ENCODE measurements at places on chromosomes 6 and 20. TPM values are rescaled to one million over a fixed set of nuclear protein-coding genes. Genes with fewer than 3 reads are reported as not detected.

DNA sequence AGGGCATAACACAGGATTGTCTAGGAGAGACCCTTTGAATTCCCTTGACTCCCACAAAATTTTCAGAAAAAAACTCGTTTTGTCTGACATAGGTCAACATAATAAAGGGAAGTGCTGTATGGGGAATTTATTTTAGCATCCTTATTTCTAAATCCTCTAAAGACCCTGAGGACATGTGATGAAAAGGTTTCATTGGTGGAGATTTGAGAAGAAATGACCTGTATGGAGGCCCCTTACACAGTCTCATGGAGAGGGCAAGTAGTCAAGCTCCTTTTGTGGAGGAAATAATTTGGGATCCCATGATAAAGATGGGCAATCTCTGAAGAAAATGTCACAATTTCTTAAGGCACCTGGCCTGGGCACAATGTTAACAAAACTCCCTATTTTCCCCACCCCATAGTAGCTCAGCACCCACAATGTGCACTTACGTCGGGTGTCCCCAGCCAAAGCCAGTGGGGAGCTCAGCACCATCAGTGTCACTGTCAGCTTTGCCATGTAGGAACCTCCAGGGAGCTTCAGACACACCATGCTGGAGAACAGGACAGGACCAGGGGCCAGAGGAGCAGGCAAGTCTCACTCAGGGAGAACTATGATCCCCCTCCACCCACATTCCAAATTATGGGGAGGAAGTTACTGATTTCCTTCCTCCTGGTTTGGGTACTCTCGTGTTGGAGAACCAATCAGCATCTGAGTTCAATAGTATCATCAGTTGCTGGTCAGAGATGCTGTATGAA is at the start of gene HLA-DRB5:
HLA-DRB5 (minus strand) TSS at position 591 of the 734 bp plus-strand sequence; CDS start at position 528, 63 bp downstream.
- H3K4me1 ChIP-seq = no peaks in the 10 kb centered on the region
- no peak within 1 kb of the TSS for H3K27ac ChIP-seq
- DNase-seq = no peak
- H3K36me3 ChIP-seq = no peaks in the 10 kb centered on the region
- H3K4me3 ChIP-seq = no peak within 1 kb of the TSS

- no peaks in the 10 kb centered on the region for H3K4me1 ChIP-seq
- no peak overlapping the region for H3K4me3 ChIP-seq
- no peaks in the 10 kb centered on the region for H3K36me3 ChIP-seq
- no peak for DNase-seq
Measured at GRCh38 chr6:126153661-126154060, 167.3 kb downstream of the TRMT11 start.

DNA sequence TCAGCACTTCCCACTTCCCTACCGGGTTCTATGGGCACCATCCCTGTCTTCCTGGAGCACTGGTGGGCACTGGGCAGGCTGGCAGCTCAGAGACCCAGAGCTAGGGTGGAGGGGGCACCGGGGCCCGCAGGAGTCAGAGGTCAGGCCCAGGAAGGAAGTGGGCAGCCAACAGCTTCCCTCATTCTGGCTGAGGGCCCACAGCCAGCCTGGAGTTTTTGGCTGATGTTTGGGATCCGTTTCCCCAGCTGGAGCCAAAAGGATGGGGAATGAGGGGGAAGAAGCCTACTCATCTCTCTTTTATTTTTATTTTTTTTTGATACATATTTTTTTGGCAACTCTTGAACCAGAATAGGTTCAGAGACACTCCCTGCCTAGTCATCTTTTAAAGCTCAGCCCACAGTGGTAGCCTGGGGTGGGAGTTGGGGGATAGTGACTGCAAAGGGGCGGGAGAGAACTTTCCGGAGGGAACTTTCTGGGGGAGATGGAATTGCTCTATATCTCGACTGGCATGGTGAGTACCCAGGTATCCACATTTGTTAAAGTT is 54.2 kb upstream of the MLN start:
- peaks cover 2% of the 10 kb centered on the region for H3K36me3 ChIP-seq
- H3K27me3 ChIP-seq = peaks cover 14% of the 10 kb centered on the region
- no peak for DNase-seq
- no peaks in the 10 kb centered on the region for H3K4me1 ChIP-seq

- H3K27me3 ChIP-seq = no peaks in the 10 kb centered on the region
Measured at GRCh38 chr6:41785689-41786450, 1.6 kb upstream of the TOMM6 start.

- H3K4me3 ChIP-seq = no peak overlapping the region
- H3K27me3 ChIP-seq = no peaks in the 10 kb centered on the region
- no peaks in the 10 kb centered on the region for H3K4me1 ChIP-seq
- no peak for DNase-seq
- H3K27ac ChIP-seq = no peak overlapping the region
Measured at GRCh38 chr6:24145690-24146131, 19.7 kb downstream of the NRSN1 start.

- no peaks in the 10 kb centered on the region for H3K27me3 ChIP-seq
- H3K4me3 ChIP-seq = no peak overlapping the region
- no peak for DNase-seq
- H3K27ac ChIP-seq = peak overlapping the region; percentile 64
- peaks cover 78% of the 10 kb centered on the region for H3K4me1 ChIP-seq
Measured at GRCh38 chr20:17678295-17678694, 3.7 kb downstream of the RRBP1 start.

- no peak for DNase-seq
- no peak overlapping the region for H3K4me3 ChIP-seq
- H3K36me3 ChIP-seq = no peaks in the 10 kb centered on the region
- no peaks in the 10 kb centered on the region for H3K27me3 ChIP-seq
Measured at GRCh38 chr6:3471286-3471685, 14.4 kb upstream of the SLC22A23 start.

DNA sequence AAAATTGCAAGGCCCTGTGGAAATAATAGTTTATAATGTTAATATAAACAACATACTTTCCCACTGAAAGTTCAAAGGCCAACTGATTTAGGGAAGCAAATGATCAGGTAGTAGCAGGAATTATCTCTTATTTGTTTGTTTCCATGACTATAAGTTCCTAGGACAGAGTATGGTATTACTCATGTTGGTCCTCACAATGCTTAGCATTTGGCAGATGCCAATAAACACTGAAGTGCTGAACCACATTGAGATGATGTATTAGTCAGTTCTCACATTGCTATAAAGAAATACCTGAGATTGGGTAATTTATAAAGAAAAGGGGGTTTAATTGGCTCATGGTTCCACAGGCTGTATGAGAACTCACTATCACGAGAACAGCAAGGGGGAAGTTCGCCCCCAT is 129.6 kb upstream of the NUP153 start:
- peaks cover 12% of the 10 kb centered on the region for H3K4me1 ChIP-seq
- no peak for DNase-seq
- no peaks in the 10 kb centered on the region for H3K27me3 ChIP-seq

GRCh38 chr6:106347219-106347618 is 13.3 kb upstream of the CRYBG1 start:
- no peak overlapping the region for H3K4me3 ChIP-seq
- no peak overlapping the region for H3K27ac ChIP-seq
- DNase-seq = no peak
- no peaks in the 10 kb centered on the region for H3K36me3 ChIP-seq
- H3K27me3 ChIP-seq = peaks cover 25% of the 10 kb centered on the region

GRCh38 chr6:131597446-131597845 is 24.4 kb downstream of the ARG1 start:
- no peak for DNase-seq
- no peaks in the 10 kb centered on the region for H3K4me1 ChIP-seq
- H3K27ac ChIP-seq = no peak overlapping the region
- peaks cover 34% of the 10 kb centered on the region for H3K36me3 ChIP-seq
- no peak overlapping the region for H3K4me3 ChIP-seq

DNA sequence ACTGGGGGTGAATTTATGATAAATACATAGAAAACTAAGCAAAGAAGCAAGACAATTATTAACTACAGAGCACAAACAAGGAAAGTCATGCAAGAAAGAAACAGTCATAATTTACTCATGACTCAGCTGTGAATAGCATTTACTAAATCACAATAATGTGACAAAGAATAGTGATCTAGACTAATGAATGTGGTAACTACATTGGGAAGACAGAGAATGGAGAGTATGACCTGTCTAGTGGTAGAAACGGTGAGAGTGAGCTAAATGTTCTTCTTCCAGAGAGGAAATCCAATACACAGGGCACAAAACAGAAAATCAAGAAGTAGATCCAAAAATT is 153.5 kb upstream of the DST start:
- peaks cover 54% of the 10 kb centered on the region for H3K4me1 ChIP-seq
- peak overlapping the region; percentile 70 for H3K27ac ChIP-seq
- no peaks in the 10 kb centered on the region for H3K36me3 ChIP-seq
- no peak for DNase-seq

DNA sequence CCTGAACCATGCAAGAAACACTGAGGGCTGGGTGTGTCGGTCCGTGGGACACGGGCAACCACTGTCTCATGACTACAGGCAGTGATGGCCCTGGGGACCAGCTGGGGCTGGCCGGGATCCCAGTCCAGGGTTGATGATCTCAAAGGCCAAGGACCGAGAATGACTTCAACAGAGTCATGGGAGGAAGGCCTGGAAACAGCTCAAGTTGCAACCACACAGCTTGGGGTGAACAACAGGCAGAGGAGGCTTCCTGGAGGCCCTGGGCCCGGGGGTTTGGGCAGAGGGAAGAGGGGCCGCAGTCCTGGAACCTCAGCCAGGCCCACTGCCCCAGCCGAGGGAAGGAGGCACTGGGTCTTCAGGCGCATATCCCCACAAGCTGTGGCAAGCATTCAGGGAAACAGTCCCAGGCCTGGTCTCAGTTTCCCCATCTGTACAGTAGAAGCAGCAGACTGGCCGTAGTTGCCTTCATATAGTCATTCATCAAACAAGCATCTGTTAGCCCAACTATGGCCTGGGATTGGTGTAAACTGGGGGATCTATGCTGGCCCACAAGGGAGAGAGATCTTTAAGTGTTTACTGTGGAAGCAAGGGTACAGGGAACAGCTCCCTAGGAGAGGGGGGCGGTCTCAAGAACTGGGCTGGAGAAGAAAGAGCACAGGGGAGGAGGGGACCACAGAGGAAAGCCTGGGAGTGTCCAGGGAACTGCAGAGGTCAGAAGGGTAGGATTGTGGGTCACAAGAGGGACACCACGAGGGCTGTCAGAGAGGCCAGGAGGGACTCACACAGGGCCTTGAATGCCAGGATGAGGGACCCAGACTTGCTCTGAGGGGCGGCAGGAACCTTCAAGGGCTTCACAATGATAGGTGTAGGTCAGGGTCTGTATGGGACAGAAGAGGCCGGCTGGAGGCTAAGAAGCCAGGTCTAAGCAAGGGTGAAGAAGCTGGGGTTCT is 2.1 kb downstream of the MYL9 start:
- peaks cover 18% of the 10 kb centered on the region for H3K36me3 ChIP-seq
- H3K27ac ChIP-seq = peak overlapping the region; percentile 93
- H3K27me3 ChIP-seq = no peaks in the 10 kb centered on the region
- DNase-seq = peak; percentile 71
- peaks cover 70% of the 10 kb centered on the region for H3K4me1 ChIP-seq

DNA sequence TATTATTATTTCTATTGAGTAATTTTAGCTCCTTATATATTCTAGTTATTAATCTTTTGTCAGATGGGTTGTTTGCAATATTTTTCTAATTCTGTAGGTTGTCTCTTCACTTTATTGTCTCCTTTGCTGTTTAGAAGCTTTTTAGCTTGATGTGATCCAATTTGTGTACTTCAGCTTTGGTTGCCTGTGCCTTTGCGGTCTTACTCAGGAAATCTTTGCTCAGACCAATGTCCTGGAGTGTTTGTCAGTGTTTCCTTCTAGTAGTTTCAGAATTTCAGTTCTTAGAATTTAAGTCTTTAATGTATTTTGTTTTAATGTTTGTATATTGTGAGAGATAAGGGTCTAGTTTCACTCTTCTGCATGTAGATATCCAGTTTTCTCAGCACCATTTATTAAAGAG is 916.0 kb upstream of the EYS start:
- no peak for DNase-seq
- H3K27ac ChIP-seq = no peak overlapping the region
- H3K4me1 ChIP-seq = no peaks in the 10 kb centered on the region
- H3K4me3 ChIP-seq = no peak overlapping the region

- no peak overlapping the region for H3K4me3 ChIP-seq
- no peaks in the 10 kb centered on the region for H3K4me1 ChIP-seq
- H3K36me3 ChIP-seq = no peaks in the 10 kb centered on the region
- no peak overlapping the region for H3K27ac ChIP-seq
- no peak for DNase-seq
Measured at GRCh38 chr6:123420512-123420911, 216.2 kb downstream of the TRDN start.

- peaks cover 5% of the 10 kb centered on the region for H3K27me3 ChIP-seq
- no peak for DNase-seq
- no peaks in the 10 kb centered on the region for H3K4me1 ChIP-seq
- H3K27ac ChIP-seq = no peak overlapping the region
- no peak overlapping the region for H3K4me3 ChIP-seq
Measured at GRCh38 chr6:69116658-69117057, 481.6 kb downstream of the ADGRB3 start.

- H3K4me1 ChIP-seq = peaks cover 18% of the 10 kb centered on the region
- H3K36me3 ChIP-seq = no peaks in the 10 kb centered on the region
- peaks cover 10% of the 10 kb centered on the region for H3K27me3 ChIP-seq
- no peak overlapping the region for H3K4me3 ChIP-seq
Measured at GRCh38 chr6:150273457-150274309, 95.1 kb upstream of the IYD start.

DNA sequence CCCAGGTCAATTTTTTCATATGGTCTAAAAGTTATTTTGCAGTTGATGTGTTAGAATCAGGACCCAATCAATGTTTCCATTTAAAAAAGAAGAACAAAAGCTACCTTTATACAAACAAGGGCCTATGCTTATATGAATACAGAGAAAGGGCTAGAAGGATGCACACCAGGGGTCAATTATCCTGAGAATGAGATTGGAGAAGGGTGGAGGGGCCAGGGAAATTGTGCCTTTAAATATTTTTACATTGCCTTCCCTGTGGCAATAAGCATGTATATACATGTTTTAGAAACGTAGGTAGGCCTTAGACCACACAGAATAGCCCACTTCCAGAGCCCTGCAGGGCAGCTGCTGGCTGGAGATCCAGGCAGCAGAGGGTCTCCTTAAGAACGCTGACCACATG is 12.7 kb downstream of the EXOC2 start:
- no peak overlapping the region for H3K4me3 ChIP-seq
- peaks cover 72% of the 10 kb centered on the region for H3K4me1 ChIP-seq
- no peaks in the 10 kb centered on the region for H3K36me3 ChIP-seq
- no peak for DNase-seq

NFKBIE gene
- 6.2 TPM for total RNA-seq

PRRT1 gene
- total RNA-seq = 1.3 TPM

MAP7 gene
- total RNA-seq = 0.77 TPM

CST5 gene
- not detected for total RNA-seq

OR2B6 gene
- total RNA-seq = not detected

IL20RA gene
- 0.22 TPM for total RNA-seq

CHD6 gene
- 34.4 TPM for total RNA-seq

ZNF311 gene
- 0.52 TPM for total RNA-seq

PBOV1 gene
- not detected for total RNA-seq

RBPJL gene
- total RNA-seq = not detected

GNAS-AS1 gene
- 1.1 TPM for total RNA-seq
